Fibroblast of lung (primary cell): ENCODE measurements at places on chromosomes 6 and 20. TPM values are rescaled to one million over a fixed set of nuclear protein-coding genes. Genes with fewer than 3 reads are reported as not detected.
A peak's percentile ranks its signal among the peaks of the same experiment; 100 is the strongest.

DNA sequence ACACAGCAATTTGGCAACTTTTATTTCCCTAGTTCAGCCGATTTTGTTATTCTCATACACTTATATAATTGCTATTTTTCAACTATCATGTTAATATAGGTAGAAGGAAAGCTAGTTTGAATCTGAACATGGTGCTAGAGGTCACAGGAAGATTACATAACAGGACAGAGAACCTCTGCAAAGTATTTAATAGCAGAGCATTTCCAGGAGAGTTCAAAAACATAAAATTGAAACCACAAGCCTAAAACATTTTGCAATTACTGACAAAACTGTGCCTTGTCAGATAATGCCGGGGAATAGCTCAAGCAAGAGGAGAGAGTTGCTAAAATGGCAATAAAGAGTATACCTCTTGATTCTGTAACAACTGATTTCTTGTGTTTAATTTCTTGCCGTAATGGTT is 70.8 kb downstream of the TFAP2B start:
- no peak overlapping the region for H3K27ac ChIP-seq
- H3K4me1 ChIP-seq, result no peaks in the 10 kb centered on the region
- H3K4me3 ChIP-seq, result no peak overlapping the region
- no peaks in the 10 kb centered on the region for H3K27me3 ChIP-seq

DNA sequence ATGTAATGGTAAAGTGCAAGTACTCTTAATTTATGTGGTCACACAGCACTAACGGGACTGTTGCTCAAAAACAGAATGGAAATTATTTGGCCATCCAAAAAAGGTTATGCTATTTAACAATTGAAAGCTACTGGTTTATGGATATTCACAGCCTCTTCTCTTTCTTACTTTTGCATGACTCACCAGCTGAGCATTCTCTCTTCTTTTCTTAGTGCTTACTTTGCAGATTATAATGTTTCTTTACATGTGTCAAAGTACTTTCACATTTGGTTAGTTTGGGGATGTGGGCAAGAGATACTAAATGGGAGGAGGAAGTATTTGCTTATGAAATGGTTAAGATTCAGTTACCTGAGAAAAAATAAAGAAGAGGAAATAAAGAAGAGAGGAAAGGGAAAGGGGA is 610.5 kb downstream of the HTR1B start:
- no peaks in the 10 kb centered on the region for H3K4me1 ChIP-seq
- no peaks in the 10 kb centered on the region for H3K36me3 ChIP-seq
- no peak overlapping the region for H3K27ac ChIP-seq
- no peak for DNase-seq

GRCh38 chr6:56573624-56574023 is 69.1 kb downstream of the DST start:
- no peaks in the 10 kb centered on the region for H3K27me3 ChIP-seq
- no peak overlapping the region for H3K4me3 ChIP-seq
- H3K27ac ChIP-seq, result no peak overlapping the region
- no peaks in the 10 kb centered on the region for H3K4me1 ChIP-seq
- DNase-seq, result no peak

GRCh38 chr6:18101271-18101670 is 21.2 kb downstream of the NHLRC1 start:
- H3K4me1 ChIP-seq, result no peaks in the 10 kb centered on the region
- DNase-seq, result peak; percentile 17
- no peak overlapping the region for H3K4me3 ChIP-seq
- no peaks in the 10 kb centered on the region for H3K36me3 ChIP-seq
- no peaks in the 10 kb centered on the region for H3K27me3 ChIP-seq

GRCh38 chr6:24666641-24667377 is at the start of the genes ACOT13 and TDP2:
Gene ACOT13, plus strand, starts transcription at chr6:24667077. Its CDS starts 187 bp downstream, at chr6:24667264.
Gene TDP2, minus strand, starts transcription at chr6:24666899. Its CDS starts 37 bp downstream, at chr6:24666862.
- no peaks in the 10 kb centered on the region for H3K36me3 ChIP-seq
- peak within 1 kb of the TSS; percentile 90 for H3K27ac ChIP-seq
- DNase-seq, result peak; percentile 97
- H3K4me1 ChIP-seq, result peaks cover 6% of the 10 kb centered on the region
- peak within 1 kb of the TSS; percentile 84 for H3K4me3 ChIP-seq
- no peaks in the 10 kb centered on the region for H3K27me3 ChIP-seq

- no peak overlapping the region for H3K27ac ChIP-seq
- peak; percentile 11 for DNase-seq
- no peaks in the 10 kb centered on the region for H3K4me1 ChIP-seq
- H3K27me3 ChIP-seq, result no peaks in the 10 kb centered on the region
- no peaks in the 10 kb centered on the region for H3K36me3 ChIP-seq
- no peak overlapping the region for H3K4me3 ChIP-seq
Observed at GRCh38 chr6:160178271-160178670, 56.7 kb downstream of the SLC22A1 start.

- no peaks in the 10 kb centered on the region for H3K27me3 ChIP-seq
- DNase-seq, result peak; percentile 66
- no peak overlapping the region for H3K27ac ChIP-seq
- H3K36me3 ChIP-seq, result no peaks in the 10 kb centered on the region
- H3K4me1 ChIP-seq, result no peaks in the 10 kb centered on the region
Observed at GRCh38 chr6:69019832-69020231, 384.8 kb downstream of the ADGRB3 start.

DNA sequence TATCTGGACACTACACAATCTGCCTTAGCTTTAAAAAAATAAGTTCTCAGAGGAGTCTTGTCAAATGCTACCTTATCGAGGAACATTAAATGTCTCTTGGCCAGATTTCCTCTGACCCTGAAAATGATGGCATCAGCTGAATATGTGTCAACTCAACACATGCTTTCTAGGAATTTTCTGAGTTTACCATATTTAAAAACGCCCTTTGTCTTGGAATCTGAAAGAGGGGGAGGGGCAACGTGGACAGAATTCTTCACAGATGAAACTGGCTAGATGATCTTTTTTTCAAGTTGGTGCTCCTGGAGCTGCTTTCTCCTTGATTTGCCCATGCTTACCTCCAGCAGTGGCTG is 5.1 kb downstream of the SOX4 start:
- no peak overlapping the region for H3K4me3 ChIP-seq
- H3K27ac ChIP-seq, result no peak overlapping the region
- no peaks in the 10 kb centered on the region for H3K4me1 ChIP-seq

DNA sequence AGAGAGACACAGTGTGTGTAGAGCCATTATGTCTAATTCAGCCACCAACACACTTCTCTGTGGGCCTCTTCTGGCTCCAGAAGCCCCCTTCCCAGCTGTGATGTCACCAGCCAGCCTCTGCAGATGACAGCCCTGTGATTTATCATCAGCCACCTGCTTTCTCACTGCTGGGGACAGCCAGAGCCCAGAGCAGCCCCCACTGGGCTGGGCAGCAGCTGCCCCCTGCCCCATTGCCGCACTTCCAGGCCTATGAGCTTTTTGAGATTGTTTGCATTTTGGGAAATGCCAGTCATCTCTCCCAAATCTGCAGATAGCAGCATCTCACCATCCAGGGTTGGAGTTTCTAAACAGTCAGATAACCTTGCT is 21.9 kb upstream of the STX16 start:
- no peaks in the 10 kb centered on the region for H3K36me3 ChIP-seq
- no peak for DNase-seq
- H3K4me1 ChIP-seq, result peaks cover 3% of the 10 kb centered on the region
- H3K4me3 ChIP-seq, result no peak overlapping the region
- H3K27me3 ChIP-seq, result no peaks in the 10 kb centered on the region

DNA sequence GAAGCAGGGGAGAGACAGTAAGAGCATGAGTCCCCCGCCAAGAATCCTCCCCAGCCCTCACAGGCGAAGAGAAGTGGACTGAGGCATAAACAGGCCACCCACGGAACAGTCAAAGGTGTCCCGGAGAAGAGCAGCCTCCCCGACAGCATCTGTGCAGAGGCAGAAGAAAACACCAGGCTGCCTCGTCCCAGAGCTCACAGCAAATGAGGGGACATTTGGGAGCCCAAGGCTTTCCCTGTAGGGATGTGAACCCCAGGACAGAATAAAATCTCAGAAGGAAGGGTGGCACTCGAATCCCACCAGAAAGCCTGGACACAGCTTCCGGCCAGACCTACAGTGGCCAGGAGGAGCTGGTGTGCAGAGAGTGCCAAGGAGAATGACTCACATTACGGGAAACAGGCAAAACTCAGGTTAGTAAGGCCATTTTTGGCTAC is 90.4 kb downstream of the DLL1 start:
- H3K27me3 ChIP-seq, result no peaks in the 10 kb centered on the region
- peak; percentile 70 for DNase-seq
- no peak overlapping the region for H3K4me3 ChIP-seq
- H3K36me3 ChIP-seq, result no peaks in the 10 kb centered on the region
- H3K27ac ChIP-seq, result no peak overlapping the region

The BPIFB1 gene
- not detected in 2 replicates for total RNA-seq

The DNAH8 gene
- under 0.01 TPM in 2 replicates for total RNA-seq

The EPHA7 gene
- under 0.01 TPM in 1 of 2 replicates, not detected in the other for total RNA-seq

The NFATC2 gene
- under 0.01 and 0.50 TPM in 2 replicates for total RNA-seq

The OR2B6 gene
- total RNA-seq, result 0.17 TPM in 1 of 2 replicates, not detected in the other
